Endodermal cell (in vitro differentiated cells): ENCODE measurements at places on chromosomes 3 and 15.

DNA sequence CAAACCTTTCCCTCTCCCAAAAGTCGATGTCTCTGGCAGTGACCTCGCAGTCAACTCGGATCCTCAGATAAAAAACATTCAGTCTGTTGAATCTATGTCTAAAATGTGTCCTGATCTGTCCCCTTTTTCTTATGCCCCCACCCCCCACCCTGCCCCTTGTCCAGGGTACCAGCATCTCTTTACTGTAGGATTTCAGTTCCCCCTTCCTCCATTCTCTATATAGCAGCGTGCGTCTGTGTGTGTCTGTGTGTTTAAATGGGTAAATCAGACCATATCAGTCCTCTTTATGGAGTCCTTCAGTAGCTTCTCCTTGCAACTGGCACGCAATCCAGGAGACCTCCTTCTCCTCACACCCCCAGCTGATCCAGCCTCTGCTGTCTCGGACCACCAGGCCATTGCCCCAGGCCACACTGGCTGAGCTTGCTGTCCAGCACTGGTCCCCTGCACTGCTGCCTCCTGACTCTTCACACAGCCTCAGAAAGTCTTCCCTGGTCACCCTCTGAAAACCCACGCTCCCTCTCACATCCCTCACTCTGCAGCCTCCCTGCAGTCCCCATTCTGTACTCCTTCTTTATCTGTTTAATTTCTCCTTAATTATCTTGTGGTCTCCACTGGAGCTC is 1.5 kb downstream of the LRRK1 start:
- H3K4me3 ChIP-seq, result no peak overlapping the region
- no peak for DNase-seq
- no peaks in the 10 kb centered on the region for H3K36me3 ChIP-seq

GRCh38 chr3:10519236-10519635 is 13.8 kb upstream of the ATP2B2 start:
- peak; percentile 31 for DNase-seq
- no peaks in the 10 kb centered on the region for H3K36me3 ChIP-seq
- H3K4me1 ChIP-seq, result no peaks in the 10 kb centered on the region
- no peaks in the 10 kb centered on the region for H3K27me3 ChIP-seq

DNA sequence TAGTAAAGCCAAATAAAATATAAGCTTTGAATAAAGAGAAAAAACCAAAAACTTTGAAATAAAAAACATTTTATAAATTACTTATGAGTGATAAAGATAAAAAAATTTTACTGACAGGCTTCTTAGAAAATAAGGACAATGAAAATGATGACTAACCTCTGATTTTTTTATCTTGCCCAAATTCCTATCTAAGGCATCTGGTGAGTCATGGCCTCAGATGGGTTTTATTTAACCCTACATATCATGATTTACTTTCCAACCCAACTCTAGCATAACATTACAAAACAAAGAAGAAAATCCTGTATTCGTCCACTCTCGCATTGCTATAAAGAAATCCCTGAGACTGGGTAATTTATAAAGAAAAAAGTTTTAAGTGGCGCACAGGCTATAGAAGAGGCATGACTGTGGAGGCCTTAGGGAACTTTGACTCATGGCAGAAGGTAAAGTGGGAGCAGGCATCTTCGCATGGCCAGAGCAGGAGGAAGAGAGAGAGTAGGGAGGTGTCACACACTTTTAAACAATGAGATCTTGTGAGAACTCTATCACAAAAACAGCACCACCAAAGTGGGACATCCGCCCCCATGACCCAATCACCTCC is 152.1 kb downstream of the NEK10 start:
- H3K4me3 ChIP-seq, result no peak overlapping the region
- no peaks in the 10 kb centered on the region for H3K27me3 ChIP-seq
- no peaks in the 10 kb centered on the region for H3K4me1 ChIP-seq
- DNase-seq, result no peak
- no peak overlapping the region for H3K27ac ChIP-seq

DNA sequence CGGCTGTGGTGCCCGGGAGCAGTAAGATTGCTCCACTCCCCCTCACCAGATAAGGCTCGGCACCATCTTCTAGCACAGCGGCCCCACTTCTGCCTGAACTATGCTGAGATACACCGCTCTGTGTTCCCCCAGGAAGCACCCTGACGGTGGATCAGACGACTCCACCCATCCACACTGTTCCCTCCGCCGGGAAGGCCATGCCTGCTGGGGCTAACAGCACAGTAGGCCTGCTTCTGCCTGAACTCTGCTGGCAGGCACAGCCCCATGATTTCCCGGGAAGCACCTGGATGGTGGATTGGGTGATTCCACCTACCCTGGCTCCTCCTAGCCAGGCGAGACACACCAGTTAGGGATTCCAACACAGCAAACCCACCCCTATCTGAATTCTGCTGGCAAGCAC is 36.3 kb upstream of the PPM1L start:
- H3K4me3 ChIP-seq, result no peak overlapping the region
- no peaks in the 10 kb centered on the region for H3K36me3 ChIP-seq
- DNase-seq, result no peak
- H3K27me3 ChIP-seq, result no peaks in the 10 kb centered on the region
- H3K27ac ChIP-seq, result no peak overlapping the region

DNA sequence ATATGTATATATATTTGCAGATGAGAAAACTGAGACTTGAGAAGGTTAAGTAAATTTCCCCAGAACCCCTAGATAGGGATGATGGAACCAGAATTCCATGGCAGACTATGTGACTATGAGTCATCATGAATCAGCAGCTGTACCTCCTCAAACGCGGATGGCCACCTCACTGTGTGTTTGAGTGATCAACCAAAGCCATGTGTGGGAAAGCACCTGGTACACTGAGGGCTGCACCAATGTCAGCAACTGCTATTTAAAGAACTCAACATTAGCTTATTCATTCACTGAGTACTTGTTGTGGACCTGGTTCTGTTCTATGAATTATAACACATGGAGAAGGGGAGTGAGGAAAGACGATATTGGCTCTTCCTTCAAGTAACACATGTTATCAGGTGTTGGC is 377.0 kb downstream of the GAP43 start:
- peaks cover 9% of the 10 kb centered on the region for H3K4me1 ChIP-seq
- no peaks in the 10 kb centered on the region for H3K36me3 ChIP-seq
- H3K27me3 ChIP-seq, result no peaks in the 10 kb centered on the region
- DNase-seq, result no peak

DNA sequence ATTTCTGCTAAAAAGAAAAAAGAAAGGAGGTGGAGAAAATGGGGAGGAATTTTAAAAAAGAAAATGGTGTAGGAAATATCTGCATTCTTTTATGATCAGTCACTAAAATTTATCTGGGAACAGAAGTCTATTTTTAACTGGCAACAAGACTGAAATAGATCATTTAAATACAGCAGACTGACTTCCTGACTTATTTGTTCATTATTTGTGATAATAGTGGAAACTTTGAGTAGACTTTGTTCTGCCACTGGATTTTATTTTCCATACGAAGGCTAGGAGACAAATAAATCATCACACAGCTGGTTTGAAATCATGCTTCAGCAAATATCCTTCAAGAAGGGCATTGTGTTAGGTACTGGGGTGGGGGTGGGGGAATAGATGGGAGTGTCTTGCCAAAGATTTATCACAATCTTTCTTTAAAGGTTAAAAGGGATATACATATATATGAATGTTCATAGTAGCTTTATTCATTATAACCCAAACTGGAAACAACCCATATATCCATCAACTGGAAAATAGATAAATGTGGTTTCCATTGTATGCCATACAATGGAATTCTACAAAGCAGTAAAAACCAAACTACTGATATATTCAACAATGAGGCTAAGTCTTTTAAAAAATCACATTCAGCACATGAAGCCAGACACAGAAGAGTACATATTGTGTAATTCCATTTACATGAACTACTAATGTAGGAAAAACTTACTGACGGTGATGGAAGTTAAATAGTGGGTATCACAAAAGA is 4.7 kb upstream of the CLASP2 start:
- H3K27ac ChIP-seq, result no peak overlapping the region
- H3K36me3 ChIP-seq, result no peaks in the 10 kb centered on the region
- no peak overlapping the region for H3K4me3 ChIP-seq
- no peaks in the 10 kb centered on the region for H3K27me3 ChIP-seq

DNA sequence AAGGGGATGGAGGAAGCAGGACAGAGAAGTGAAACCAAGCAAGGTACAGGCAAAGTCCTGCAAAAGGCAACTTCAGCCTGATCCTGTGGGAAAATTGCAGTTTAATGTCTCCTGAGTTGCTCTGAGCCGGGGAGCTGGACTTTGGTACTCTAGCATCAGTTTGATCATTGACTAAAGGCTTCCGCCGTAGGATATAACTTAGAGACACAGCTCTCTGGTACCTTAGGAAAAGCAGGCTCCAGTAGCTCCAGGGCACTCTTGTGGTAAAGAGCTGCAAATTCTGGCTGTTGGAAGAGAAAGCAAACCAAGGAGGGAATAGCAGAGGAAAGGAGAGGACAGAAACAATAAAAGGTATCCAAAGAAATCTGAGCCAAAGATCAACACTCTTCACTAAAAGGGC is 521.1 kb downstream of the PLOD2 start:
- H3K36me3 ChIP-seq, result no peaks in the 10 kb centered on the region
- H3K4me1 ChIP-seq, result no peaks in the 10 kb centered on the region
- DNase-seq, result peak; percentile 50
- H3K27ac ChIP-seq, result no peak overlapping the region
- no peak overlapping the region for H3K4me3 ChIP-seq

DNA sequence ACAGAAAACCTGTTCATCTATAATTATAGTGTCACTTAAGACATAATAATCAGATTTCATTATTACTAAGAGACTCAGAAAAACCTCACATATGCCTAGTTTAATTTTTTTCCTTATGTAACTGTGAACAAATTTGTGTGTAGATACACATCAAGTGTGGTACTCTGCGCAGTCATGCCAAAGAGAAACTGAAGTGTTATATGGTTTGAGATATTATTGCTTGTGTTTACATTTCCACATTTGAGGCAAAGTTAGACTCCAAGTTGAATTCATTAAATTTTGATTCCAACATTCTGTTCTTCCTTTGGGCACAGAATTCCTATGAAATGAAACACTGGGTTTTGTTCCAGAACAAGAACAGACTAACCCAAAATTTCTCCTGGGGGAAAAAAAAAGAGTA is 2.2 kb downstream of the MBNL1 start:
- H3K4me1 ChIP-seq, result peaks cover 4% of the 10 kb centered on the region
- no peak overlapping the region for H3K4me3 ChIP-seq
- H3K27ac ChIP-seq, result no peak overlapping the region
- H3K36me3 ChIP-seq, result no peaks in the 10 kb centered on the region
- H3K27me3 ChIP-seq, result peaks cover 99% of the 10 kb centered on the region

DNA sequence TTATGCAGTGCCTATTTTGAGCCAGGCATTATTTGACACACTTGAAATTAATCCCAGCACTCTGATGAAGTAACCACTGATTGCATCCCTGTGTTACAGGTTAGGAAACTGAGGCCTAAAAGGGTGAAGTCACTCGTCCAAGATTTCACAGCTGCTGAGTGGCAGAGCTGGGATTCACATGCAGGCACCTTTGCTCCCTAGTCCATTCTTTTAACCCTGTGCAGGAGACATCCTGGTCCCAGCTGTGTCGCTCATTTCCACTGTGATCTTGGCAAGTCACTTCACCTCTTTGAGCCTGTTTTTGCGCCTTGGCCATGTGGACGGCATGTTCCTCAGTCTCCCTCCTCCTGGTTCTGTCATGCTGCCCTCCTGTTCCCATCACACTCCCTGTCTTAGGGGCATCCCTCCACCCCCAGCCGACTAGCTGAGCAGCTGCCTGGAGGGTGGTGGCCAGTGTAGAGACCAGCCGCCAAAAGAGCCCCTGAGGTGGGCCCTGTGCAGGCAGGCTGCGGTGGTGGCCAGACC is 70.6 kb downstream of the SMAD6 start:
- no peaks in the 10 kb centered on the region for H3K27me3 ChIP-seq
- no peak for DNase-seq
- peak overlapping the region; percentile 41 for H3K27ac ChIP-seq

DNA sequence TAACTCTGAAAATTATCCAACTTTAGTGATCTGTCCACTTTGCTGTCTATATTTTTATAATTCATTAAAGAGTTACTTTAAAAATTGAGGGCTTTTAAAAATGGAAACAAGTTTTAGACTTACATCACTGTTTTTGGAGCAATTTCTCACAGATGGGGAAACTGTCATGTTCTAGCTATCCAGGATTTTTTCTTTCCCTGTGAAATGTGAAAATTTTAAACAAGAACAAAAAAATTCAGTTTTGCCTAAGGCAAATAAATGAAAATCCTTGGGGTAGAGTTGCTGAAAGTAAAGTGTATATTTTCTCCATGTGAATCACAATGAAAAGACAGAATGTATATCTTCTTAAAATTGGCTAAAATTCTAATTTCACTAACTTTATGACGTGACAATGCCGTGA is 553.7 kb downstream of the MCTP2 start:
- DNase-seq, result no peak
- H3K27ac ChIP-seq, result no peak overlapping the region
- no peaks in the 10 kb centered on the region for H3K4me1 ChIP-seq
- H3K4me3 ChIP-seq, result no peak overlapping the region
- H3K36me3 ChIP-seq, result no peaks in the 10 kb centered on the region

DNA sequence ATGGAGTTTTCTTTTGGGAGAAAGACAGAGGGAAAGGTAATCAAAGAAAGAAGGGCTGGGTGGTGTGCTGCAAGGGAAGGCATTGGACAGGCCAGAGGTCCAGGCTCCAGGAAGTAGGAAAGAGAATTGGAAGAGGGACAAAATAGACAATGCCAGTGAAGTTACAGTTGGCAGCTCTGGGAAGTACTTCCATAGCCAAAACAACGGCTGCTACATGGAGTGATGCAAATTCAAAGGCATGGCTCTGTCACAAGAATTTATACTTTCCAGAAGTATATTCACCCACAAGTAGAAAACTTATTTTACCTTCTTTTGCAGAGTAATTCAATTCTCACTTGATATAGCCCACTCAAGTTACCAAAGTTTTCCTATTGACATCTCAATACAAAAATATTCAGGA is 191.5 kb downstream of the TNIK start:
- no peaks in the 10 kb centered on the region for H3K27me3 ChIP-seq
- no peak for DNase-seq
- H3K36me3 ChIP-seq, result no peaks in the 10 kb centered on the region
- no peak overlapping the region for H3K27ac ChIP-seq
- no peak overlapping the region for H3K4me3 ChIP-seq
- H3K4me1 ChIP-seq, result no peaks in the 10 kb centered on the region

GRCh38 chr3:169581633-169582032 is 81.9 kb downstream of the MECOM start:
- no peak for DNase-seq
- no peak overlapping the region for H3K4me3 ChIP-seq
- no peaks in the 10 kb centered on the region for H3K4me1 ChIP-seq
